BJ (cell line): ENCODE measurements at places on chromosomes 11 and 22.
A peak's percentile ranks its signal among the peaks of the same experiment; 100 is the strongest.

GRCh38 chr11:6486256-6486655, 5.0 kb downstream of the TIMM10B start:
- no peak for DNase-seq

- DNase-seq, result no peak
Measured at GRCh38 chr11:81946831-81947230, 786.8 kb downstream of the FAM181B start.

GRCh38 chr11:19555266-19555665, 157.4 kb upstream of the NAV2 start:
- DNase-seq, result no peak

DNA sequence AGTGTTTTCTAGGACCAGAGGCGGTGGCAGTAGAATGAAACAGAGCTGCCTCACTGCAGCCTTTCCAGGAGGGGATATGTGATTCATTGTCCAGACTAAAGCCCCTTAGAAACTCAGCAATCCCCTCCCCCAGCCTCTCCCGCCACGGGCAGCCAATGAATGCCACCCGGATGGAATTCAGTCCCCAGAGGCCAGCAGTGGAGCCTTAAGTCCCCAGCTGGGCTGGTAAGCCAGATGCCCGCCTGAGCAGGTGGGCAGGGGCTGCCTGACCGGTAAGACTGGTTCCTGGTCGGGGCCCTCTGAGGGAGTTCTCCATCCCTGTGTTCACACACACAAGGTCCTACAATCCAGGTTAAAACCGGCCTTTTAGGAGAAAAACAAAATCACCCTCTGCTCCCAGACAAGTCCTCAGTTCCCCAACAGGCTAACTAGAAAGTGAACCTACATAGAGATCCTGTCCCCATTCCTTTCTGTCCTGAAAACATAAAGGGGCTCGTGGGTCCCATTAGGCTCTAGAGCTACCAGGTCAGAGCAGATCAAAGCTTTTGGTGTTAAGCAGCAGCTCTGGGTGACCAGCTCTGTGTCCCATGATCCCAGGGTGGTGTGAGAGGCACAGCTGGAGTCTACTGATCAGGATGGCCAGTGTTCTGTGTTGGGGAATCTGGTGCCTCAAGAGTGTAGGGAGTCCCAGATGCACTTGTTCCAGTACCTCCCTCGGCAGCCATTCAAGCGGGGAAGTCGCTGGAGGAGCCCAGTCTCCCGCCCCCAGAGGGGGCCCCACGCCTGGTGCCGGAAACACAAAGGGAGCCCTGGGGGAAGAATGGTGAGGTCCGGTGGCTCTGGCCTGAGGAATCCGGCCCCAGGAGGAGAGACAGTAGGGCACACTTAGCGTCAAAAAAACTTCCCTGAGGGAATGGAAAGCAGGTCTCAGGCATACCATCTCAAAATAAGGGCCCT, 2.6 kb downstream of the PATZ1 start:
- no peak for DNase-seq

DNA sequence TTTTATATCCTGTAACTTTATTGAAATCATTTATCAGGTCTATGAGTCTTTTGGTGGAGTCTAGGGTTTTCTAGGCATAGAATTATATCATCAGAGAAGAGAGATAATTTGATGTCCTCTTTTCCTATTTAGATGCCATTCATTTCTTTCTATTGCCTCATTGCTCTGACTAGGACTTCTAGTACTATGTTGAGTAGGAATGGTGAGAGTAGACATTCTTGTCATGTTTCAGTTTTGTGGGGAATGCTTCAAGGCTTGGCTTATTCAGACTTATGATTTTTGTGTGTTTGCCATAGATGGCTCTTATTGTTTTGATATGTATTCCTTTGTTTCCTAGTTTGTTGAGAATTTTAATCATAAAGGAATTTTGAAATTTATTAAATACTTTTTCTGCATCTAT, 1078.3 kb downstream of the FAM181B start:
- no peak for DNase-seq

DNA sequence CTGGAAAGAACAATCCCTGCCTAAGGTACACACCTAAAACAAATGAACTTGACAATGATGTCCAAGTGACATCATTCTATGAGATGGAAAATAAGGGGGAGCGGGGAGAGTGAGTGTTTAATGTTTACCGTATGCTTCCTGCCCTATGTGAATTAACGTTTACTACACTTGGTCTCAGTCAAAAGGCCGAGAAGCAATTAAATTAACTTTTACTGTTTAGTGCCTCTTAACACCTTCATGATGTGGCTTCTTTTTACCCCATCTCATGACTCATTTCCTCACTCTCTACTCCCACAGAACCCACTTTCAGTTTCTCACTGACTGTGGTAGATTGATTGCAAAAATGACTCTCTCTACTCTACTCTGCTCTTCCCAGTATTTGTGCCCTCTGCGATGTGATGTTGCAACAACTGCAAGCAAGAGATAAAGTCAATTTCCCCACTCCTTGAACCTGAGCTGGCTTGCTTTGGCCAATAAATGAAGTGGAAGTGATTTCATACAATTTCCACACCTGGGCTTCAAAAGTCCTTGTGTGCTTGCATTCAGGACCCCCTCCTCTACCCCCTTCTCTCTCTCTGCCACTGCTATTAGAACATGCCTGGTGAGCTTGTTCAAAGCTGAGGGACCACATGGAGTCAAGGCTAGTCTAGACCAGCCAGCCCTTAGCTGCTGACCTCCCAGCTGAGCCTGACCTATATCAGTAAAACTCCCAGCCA, 11.6 kb upstream of the ALKBH3 start:
- DNase-seq, result no peak

DNA sequence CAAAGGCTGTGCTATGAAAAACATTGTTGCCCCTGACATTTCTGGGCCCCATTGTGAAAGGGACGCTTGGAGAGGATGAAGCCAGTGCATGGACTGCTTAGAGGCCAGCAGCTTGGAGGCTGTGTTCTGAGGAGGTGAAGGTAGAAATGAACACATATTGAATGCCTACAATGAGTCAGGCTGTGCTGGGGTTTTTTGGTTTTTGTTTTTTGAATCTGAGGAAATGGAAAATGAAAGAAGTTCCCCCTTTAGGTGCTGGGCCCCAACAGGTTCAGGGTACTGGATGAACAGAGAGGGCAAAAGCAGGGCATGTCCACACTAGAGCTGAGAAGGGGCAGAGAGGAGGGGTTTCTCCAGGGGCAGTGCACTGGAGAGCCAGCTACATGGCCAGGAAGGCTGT, 166.1 kb upstream of the API5 start:
- no peak for DNase-seq

GRCh38 chr11:103637295-103637694, 399.1 kb upstream of the DDI1 start:
- DNase-seq, result no peak

- no peak for DNase-seq
Measured at GRCh38 chr11:88474655-88475054, 137.1 kb upstream of the CTSC start.

GRCh38 chr11:1869427-1870325, 16.8 kb downstream of the LSP1 start:
- no peak for DNase-seq

DNA sequence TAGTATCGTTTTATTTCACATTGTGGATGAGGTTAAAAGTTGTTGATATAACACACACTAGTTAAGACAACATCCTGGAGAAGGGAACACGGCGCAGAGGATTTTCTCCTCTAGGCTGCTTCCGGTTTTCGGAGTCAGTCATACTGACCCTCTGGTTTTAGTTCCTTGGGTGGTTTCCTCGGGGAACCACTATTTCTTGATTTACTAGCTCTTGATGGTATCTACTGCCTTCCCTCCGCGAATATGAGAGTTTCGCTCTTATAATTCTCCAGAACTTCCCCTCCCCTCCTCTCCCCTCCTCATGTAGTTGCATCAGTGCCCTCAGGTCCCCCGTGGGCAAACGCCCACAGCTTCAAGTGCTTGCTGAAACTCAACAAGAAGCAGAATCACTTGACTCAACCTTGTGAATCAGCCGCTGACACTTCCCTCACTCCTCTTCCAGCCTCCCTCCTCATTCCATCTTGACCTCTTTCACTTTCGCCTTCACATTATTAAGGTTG, 15.9 kb upstream of the APOBEC3A start:
- DNase-seq, result no peak

GRCh38 chr11:61472282-61472681, 36.3 kb upstream of the LRRC10B start:
- no peak for DNase-seq

GRCh38 chr22:40951795-40952605, 822 bp downstream of the RBX1 start:
- DNase-seq, result no peak

DNA sequence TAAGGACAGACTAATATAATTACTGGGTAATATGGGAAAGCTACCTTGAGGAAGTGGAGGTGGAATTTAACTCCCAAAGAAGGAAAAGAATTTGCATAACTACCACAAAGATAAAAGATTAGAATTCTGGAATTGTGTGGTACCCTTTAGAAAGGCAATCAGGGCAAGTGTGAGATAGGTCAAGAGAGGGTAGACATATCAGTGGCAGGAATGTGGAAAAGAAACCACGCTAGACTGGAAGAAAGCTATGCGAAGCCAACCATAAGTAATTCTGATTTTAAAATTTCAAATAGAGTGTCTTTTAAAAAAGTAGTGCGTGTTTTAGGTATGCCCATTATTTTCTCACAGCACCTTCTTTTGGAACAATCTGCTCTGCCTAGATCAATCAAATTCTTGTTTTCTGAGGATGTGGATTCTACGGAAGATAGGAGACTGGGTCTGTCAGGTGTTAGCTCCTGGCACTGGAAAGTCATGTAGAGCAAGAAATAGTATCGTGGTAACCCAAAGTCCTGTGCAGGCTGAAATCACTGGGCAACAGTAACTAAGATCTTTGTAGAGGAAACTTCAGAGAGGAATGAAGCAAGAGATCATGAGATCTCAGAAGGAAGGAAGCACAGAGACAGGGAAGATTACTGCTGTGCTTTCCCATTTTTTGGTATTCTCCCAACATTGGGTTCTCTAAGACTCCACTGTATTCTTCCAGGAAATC, 111.3 kb upstream of the MTMR2 start:
- no peak for DNase-seq

DNA sequence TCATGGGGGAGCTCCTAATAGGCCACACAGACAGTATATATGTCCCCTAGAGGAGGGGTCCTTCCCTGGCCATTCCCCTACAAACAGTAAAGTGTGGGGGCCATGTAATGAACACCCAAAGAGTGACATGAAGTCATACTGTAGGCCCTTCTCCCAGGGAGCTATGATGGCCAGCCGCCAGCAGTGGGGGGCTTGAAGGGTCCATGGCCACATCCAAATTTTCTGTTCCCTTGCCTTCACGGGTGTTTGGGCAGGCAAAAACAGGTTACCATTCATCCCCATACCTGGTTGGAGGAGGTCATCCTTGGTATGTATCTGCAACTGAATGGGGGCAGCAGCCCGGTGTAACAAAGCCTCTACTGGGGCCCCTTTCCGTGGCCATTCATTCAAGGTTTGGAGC, 2118.0 kb downstream of the LRRC4C start:
- no peak for DNase-seq

DNA sequence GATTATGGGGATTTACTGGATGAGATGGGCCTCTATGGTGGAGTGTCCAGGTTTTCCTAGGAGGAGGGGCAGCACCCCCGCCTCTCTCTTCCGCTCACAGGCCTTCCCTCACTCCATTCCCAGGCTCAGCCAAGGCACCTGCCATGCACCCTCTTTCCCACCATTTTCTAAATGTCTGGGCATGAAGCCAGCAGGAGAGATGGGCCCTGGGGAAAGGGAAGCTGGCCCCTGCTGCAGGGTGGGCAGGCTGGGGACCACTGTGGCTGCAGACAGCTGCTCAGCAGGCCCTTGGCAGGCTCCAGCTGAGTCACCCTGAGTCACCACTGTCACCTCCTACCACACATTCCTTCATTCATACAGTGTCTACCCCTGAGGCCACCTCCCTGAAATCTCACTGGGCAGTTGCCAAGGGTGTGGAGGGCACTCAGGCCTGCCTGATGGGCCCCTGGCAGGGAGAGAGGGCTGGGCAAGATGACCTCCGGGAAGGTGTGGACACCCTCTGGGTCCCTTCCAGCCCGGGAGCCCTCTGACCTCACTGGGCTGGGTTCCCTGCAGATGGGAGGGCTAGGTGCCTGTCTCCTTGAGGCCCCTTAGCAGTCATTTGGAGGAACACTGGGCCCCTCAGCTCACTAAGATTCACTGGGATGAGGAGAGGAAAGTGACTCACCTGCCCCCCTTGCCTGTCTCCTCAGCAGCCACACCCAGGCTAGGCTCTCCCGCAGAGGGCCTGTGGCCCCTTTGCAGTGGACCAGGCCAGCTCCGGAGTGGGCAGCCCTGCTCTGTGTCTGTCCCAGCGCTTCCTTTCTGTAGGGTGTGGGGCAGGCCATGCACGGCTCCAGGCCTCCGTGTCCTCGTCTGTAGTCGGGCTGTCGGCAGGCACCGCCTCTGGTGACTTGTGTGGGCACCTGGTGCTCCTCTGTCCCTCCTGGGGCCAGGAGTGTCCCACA, 7.8 kb downstream of the MYEOV start:
- peak; percentile 71 for DNase-seq

DNA sequence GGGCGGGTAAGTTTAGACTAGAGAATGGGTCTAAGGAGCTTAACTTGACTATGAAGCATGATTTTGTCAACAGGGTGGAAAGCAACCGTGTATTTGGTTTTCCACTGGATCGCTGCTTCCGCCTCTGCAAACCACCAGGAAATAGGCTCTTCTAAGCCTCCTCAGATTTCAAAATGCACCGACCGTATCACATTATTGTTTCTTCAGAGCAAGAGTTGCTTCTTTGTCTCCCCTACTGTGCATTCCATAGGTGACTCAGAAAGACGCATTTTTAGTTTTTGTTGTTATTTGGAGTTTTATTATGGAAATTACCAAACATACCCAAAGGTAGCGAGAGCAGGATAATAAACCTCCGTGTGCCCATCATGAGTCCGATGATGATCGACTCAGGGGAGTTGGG, 64.3 kb upstream of the RASD2 start:
- no peak for DNase-seq

- no peak for DNase-seq
Measured at GRCh38 chr11:114167771-114168448, 108.4 kb downstream of the ZBTB16 start.

GRCh38 chr11:48002561-48002960, 22.2 kb downstream of the PTPRJ start:
- DNase-seq, result no peak
